ENCODE measurements at places on chromosomes 5 and 9. TPM values are rescaled to one million over a fixed set of nuclear protein-coding genes. Genes with fewer than 3 reads are reported as not detected.

- peaks cover 2% of the 10 kb centered on the region for H3K36me3 ChIP-seq
- H3K4me1 ChIP-seq: peaks cover 20% of the 10 kb centered on the region
- no peak overlapping the region for H3K27ac ChIP-seq
Measured at GRCh38 chr5:102781359-102781758, 26.3 kb downstream of the PAM start.

DNA sequence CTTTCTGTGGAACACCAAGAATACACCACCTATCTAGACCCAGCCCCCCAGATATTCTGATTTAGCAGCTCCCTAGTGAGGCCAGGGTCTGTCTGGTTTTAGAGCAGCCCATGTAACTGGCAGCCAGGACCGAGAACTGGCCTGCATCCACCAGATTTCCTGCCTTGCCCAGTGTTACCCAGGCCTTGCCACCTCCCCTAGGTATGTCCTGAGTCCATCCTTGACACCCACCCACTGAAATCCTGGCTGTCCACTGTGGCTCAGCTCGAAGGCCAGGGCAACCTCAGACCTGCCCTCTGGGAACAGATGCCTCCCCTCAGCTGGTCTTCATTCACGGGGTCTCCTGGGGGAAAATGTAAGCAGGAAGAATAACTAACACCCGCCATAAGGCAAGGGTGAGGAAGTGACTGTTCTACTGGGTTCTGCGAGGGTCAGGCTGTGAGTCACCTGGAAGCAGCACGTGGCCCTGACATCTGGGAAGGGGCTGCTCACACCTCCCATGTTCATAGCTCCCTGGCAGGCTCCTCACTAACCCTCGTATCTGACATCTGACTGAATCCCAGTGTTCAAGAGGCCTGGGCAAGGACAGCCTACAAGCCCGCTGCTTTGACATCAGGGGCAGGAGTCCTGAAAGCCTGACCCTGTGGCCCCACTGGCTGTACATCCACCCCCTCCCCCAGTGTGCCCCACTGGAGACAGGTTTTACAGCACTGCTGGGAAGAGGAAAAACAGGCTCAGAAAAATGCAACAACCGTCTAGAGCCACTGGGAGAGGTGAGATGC lies 72.7 kb downstream of the SEMA4D start:
- H3K27ac ChIP-seq: peak overlapping the region; percentile 88
- no peaks in the 10 kb centered on the region for H3K27me3 ChIP-seq
- peaks cover 100% of the 10 kb centered on the region for H3K4me1 ChIP-seq
- H3K36me3 ChIP-seq: peaks cover 79% of the 10 kb centered on the region

GRCh38 chr5:149795360-149795759 lies 65.2 kb downstream of the PPARGC1B start:
- no peak overlapping the region for H3K4me3 ChIP-seq
- no peak overlapping the region for H3K27ac ChIP-seq
- no peaks in the 10 kb centered on the region for H3K27me3 ChIP-seq
- H3K36me3 ChIP-seq: no peaks in the 10 kb centered on the region

DNA sequence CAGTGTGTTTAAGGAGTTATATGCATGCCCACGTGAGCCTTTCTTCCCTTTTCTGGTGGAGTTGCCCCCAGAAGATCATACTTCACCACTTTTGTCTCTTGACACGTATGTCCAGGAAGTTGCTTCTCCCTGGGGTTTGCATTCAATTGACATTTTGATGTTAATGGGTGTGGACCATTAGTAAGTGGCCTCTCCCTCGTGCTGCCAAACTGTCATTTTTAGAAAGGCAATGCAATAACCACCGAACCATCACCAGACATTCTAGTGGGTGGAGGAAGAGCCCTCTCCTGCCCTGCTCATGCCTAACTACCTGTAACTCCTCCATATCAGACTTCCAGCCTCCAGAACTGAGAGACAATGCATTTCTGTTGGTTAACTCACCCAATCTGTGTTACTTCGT lies 290.8 kb downstream of the ATPSCKMT start:
- H3K27me3 ChIP-seq: no peaks in the 10 kb centered on the region
- no peaks in the 10 kb centered on the region for H3K36me3 ChIP-seq
- DNase-seq: no peak
- H3K4me3 ChIP-seq: no peak overlapping the region

DNA sequence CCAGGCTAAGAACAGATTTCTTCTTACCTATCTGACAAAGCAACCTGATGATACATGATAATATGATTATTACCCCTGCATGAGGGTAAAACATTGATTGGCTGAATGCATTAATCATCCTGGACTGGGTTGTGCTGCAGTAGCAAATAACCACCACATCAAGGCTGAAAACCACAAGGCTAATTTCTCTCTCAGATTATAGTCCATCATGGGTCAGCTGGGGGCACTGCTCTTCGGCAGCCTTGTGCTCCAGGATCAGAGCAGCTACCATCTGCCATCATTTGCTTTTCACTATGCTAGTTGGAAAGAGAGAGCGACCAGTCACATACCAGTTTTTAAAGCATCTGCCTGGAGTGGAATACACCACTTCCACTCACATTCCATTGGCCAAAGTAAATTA lies 383.5 kb downstream of the RASEF start:
- no peaks in the 10 kb centered on the region for H3K27me3 ChIP-seq
- H3K36me3 ChIP-seq: no peaks in the 10 kb centered on the region
- no peak overlapping the region for H3K4me3 ChIP-seq
- H3K27ac ChIP-seq: no peak overlapping the region

GRCh38 chr5:103019804-103020203 lies 100.1 kb downstream of the GIN1 start:
- DNase-seq: no peak
- H3K4me3 ChIP-seq: no peak overlapping the region
- H3K36me3 ChIP-seq: peaks cover 1% of the 10 kb centered on the region
- H3K27me3 ChIP-seq: no peaks in the 10 kb centered on the region
- peaks cover 5% of the 10 kb centered on the region for H3K4me1 ChIP-seq
- no peak overlapping the region for H3K27ac ChIP-seq

GRCh38 chr5:113052041-113052795 lies 75.6 kb downstream of the DCP2 start:
- no peak overlapping the region for H3K27ac ChIP-seq
- peaks cover 9% of the 10 kb centered on the region for H3K4me1 ChIP-seq
- H3K36me3 ChIP-seq: peaks cover 2% of the 10 kb centered on the region

DNA sequence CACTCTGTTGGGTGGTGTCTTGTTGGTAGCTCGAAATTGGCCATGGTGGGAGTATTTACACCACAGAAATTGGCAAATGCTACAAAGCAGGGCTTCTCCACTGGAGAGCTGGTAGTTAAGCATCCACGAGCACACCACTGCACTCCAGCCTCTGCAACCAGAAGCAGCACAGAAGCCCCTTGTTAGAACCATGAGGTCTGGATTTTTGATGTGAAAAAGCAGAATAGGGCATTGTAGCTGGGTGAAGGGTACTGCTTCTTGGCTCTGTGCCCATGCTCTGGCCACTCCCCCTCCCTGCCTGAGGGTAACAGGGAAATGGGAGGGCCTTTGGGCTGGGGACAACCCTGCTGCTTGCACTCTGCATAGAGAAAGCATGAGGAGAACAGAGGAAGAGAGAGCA lies 81.2 kb upstream of the UBTD2 start:
- peaks cover 5% of the 10 kb centered on the region for H3K27me3 ChIP-seq
- no peak overlapping the region for H3K27ac ChIP-seq
- DNase-seq: no peak
- H3K36me3 ChIP-seq: no peaks in the 10 kb centered on the region

DNA sequence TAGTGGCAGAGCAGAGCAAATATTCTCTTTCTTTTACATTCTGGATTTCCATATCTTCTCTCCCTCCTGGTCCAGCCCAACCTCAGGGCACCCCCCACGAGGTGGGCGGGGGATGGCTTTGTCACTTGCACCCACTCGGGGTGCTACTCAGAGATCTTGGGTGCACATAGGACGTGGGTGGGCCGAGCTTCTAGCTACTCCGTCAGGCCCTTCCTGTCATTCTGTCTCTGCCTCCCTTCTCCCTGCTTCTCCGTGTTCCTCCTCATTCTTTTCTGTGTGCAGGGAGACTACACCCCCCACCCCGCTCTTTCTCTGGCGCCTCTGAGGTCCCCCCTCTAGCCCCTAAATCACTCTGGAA lies 19.5 kb downstream of the PCDHGC5 start:
- H3K27me3 ChIP-seq: no peaks in the 10 kb centered on the region
- peaks cover 15% of the 10 kb centered on the region for H3K4me1 ChIP-seq
- H3K4me3 ChIP-seq: no peak overlapping the region
- no peak for DNase-seq
- no peak overlapping the region for H3K27ac ChIP-seq

DNA sequence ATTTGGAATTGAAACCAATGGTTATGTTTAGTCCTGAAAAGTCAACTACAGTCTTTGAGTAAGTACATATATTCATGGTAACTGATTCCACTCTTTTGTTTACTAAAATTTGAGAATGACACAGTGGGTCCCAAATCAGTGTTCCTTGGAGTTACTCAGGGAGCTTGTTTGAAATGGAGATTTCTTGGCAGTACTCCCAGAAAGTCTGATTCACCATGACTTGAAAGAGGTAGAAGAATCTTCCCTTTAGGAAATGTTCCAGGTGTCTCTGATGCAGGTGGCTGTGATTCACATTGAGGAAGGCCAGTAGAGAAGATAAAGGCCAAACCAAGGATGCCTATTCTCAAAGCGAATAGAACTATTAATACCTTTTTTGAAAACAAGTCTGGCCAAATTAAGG lies 1078.3 kb downstream of the CDH12 start:
- DNase-seq: no peak
- H3K27ac ChIP-seq: no peak overlapping the region
- no peak overlapping the region for H3K4me3 ChIP-seq
- H3K27me3 ChIP-seq: no peaks in the 10 kb centered on the region

GRCh38 chr5:11050596-11051304 lies 289.7 kb upstream of the DAP start:
- no peaks in the 10 kb centered on the region for H3K36me3 ChIP-seq
- H3K4me1 ChIP-seq: no peaks in the 10 kb centered on the region
- H3K4me3 ChIP-seq: no peak overlapping the region
- no peak overlapping the region for H3K27ac ChIP-seq
- H3K27me3 ChIP-seq: no peaks in the 10 kb centered on the region
- DNase-seq: no peak

- no peak overlapping the region for H3K27ac ChIP-seq
- H3K27me3 ChIP-seq: peaks cover 35% of the 10 kb centered on the region
- no peaks in the 10 kb centered on the region for H3K36me3 ChIP-seq
- H3K4me3 ChIP-seq: peak overlapping the region; percentile 15
- no peak for DNase-seq
- peaks cover 3% of the 10 kb centered on the region for H3K4me1 ChIP-seq
Measured at GRCh38 chr9:134326724-134327601, 708 bp downstream of the RXRA start.

DNA sequence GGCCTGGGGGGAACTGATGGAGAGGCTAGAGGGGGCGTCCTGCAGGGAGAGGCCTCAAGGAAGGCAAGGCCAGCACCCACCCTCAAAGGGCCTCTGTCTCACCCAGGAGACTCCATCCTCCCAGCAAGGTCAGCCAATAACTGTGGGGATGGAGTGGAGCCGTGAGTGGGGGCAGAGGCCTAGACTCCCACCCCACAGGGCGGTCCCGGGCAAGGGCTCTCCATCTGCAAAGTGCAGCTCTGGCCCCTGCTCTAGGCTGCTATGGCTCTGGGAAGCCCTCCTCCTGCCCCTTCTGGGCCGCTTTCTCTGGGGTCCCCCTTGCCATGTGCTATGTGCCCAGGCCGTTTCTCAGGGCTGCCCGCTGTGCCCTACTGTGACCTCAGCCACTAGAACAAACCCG lies 14.0 kb downstream of the FPGS start:
- no peaks in the 10 kb centered on the region for H3K27me3 ChIP-seq
- H3K4me3 ChIP-seq: no peak overlapping the region

- no peak overlapping the region for H3K4me3 ChIP-seq
- DNase-seq: no peak
- no peaks in the 10 kb centered on the region for H3K27me3 ChIP-seq
- no peaks in the 10 kb centered on the region for H3K36me3 ChIP-seq
- no peak overlapping the region for H3K27ac ChIP-seq
Measured at GRCh38 chr9:27085456-27085855, 23.6 kb upstream of the TEK start.

GRCh38 chr9:119284587-119285337 lies 84.5 kb downstream of the BRINP1 start:
- no peaks in the 10 kb centered on the region for H3K27me3 ChIP-seq
- no peaks in the 10 kb centered on the region for H3K4me1 ChIP-seq
- DNase-seq: no peak

DNA sequence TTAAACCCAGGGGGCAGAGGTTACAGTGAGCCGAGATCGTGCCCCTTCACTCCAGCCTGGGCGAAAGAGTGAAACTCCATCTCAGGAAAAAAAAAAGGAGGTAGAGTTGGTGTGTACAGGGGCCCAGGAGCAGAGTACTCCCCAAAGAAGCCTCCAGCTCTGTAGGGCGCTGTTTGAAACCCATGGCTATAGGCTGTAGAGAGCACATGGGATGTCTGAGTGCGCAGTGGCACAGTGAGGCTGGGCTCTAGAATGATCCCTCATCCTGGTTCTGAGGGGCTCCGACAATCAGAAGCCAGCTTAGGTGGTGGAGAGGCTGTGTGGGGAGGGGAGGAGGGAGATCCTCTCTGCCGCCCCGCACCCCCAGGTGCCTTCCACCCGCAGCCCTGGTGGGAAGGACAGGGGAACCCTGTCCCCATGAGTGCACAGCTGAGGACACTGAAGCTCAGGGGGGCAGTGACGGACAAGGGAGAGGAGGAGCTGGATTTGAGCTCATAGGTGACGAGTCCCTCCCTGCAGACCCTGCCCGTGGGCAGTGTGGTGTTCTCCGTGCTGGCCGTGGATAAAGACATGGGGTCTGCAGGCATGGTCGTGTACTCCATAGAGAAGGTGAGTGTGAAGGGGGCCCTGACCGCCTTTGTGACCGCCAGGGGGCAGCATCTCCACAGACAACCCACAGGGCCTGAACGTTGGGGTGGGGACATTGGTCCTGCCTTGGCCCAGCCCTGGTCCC lies 24.6 kb downstream of the CDHR2 start:
- peaks cover 3% of the 10 kb centered on the region for H3K27me3 ChIP-seq
- H3K4me1 ChIP-seq: peaks cover 3% of the 10 kb centered on the region

- H3K4me1 ChIP-seq: peaks cover 18% of the 10 kb centered on the region
- no peak overlapping the region for H3K27ac ChIP-seq
- no peak overlapping the region for H3K4me3 ChIP-seq
Measured at GRCh38 chr9:84301851-84302250, 38.7 kb downstream of the SLC28A3 start.

DNA sequence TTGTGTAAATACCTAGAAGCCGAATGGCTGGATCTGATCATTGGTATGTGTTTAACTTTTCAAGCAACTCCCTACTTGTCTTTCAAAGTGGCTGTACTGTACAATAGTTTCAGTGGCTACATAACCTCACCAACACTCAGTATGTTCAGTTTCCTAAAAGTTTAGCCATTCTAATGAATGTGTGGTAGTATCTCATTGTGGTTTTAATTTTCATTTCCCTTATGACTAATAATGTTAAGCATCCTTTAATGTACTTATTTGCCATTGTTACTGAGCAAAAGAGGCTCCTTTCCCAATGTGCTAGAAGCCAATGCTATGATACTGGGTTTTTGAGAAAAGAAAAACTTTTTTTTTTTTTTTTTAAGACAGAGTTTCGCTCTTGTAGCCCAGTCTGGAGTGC lies 27.8 kb upstream of the ALDOB start:
- H3K4me1 ChIP-seq: no peaks in the 10 kb centered on the region
- DNase-seq: no peak
- H3K4me3 ChIP-seq: no peak overlapping the region
- H3K36me3 ChIP-seq: no peaks in the 10 kb centered on the region
- peaks cover 24% of the 10 kb centered on the region for H3K27me3 ChIP-seq
- no peak overlapping the region for H3K27ac ChIP-seq

The ZFAND5 gene
- 69.0 TPM for total RNA-seq

The MCTP1 gene
- total RNA-seq: 0.42 TPM

The PTGDS gene
- total RNA-seq: 1.2 TPM

The ASTN2 gene
- total RNA-seq: 4.7 TPM

The GCNT1 gene
- total RNA-seq: 8.0 TPM

The TNC gene
- total RNA-seq: not detected

The TMC1 gene
- total RNA-seq: not detected

The SPEF2 gene
- total RNA-seq: 5.1 TPM

The CORO2A gene
- total RNA-seq: 9.2 TPM

Data from activated CD8-positive, alpha-beta T cell treated with anti-CD3 and anti-CD28 coated beads, Interleukin-2, amount 10 ng/mL, durations not matched to agents 7 days and 5 days (primary cell).